ENCODE measurements at places on chromosomes 1 and 21. TPM values are rescaled to one million over a fixed set of nuclear protein-coding genes. Genes with fewer than 3 reads are reported as not detected.

The VWA5B1 gene
- not detected for total RNA-seq

The LORICRIN gene
- total RNA-seq = not detected

The TRIM46 gene
- total RNA-seq = 1.4 TPM

The SLAMF9 gene
- 0.41 TPM for total RNA-seq

The IGSF5 gene
- not detected for total RNA-seq

The KCNE2 gene
- not detected for total RNA-seq

The PLPPR4 gene
- not detected for total RNA-seq

The PCAT6 gene
- 3.1 TPM for total RNA-seq

The MPC2 gene
- total RNA-seq = 46.9 TPM

The MSH4 gene
- 0.03 TPM for total RNA-seq

The FNDC7 gene
- total RNA-seq = not detected

The MTARC2 gene
- total RNA-seq = 11.5 TPM

The PRDX1 gene
- 2,102 TPM for total RNA-seq

The CYP4Z1 gene
- not detected for total RNA-seq

The TNFSF18 gene
- total RNA-seq = not detected

The LYSMD1 gene
- 6.5 TPM for total RNA-seq

The PLEKHA6 gene
- 23.1 TPM for total RNA-seq

The CFAP107 gene
- not detected for total RNA-seq

The RAB25 gene
- total RNA-seq = not detected

The BTBD8 gene
- total RNA-seq = 0.84 TPM

The FYB2 gene
- total RNA-seq = not detected

The PSMG1 gene
- 75.2 TPM for total RNA-seq

The GBP2 gene
- 0.69 TPM for total RNA-seq

The TMPRSS2 gene
- not detected for total RNA-seq

The TAS1R1 gene
- not detected for total RNA-seq

The TDRD10 gene
- total RNA-seq = not detected

The GPR37L1 gene
- total RNA-seq = 0.15 TPM

The RGS13 gene
- total RNA-seq = not detected

The ADAMTS4 gene
- not detected for total RNA-seq

The AGBL4 gene
- not detected for total RNA-seq

The LCE3D gene
- 0.69 TPM for total RNA-seq

The CFAP45 gene
- 1.5 TPM for total RNA-seq

The GRIK3 gene
- total RNA-seq = not detected

Measured in A549 treated with DMSO at 1 μM for 4 hours (cell line).